GM19239 (cell line): ENCODE measurements at places on chromosomes 11 and 22.

DNA sequence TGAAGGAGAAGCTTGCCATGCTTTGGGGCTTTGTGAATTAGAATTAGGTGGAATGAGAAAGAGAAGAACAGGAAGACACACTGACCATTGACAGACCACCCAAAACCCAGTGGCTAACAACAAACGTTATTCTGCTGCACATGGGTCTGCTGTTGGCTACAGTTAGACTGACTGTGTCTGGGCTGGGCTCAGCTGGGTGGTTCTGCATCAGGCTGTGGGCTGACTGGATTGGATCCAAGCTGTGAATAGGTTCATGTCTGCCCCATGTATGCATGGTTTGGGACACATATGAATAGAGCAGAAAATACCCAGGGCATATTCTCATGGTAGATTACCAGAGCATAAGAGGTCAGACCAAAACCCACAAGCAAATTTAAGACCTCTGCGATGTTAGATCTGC lies 11.7 kb upstream of the LDLRAD3 start:
- DNase-seq: no peak

DNA sequence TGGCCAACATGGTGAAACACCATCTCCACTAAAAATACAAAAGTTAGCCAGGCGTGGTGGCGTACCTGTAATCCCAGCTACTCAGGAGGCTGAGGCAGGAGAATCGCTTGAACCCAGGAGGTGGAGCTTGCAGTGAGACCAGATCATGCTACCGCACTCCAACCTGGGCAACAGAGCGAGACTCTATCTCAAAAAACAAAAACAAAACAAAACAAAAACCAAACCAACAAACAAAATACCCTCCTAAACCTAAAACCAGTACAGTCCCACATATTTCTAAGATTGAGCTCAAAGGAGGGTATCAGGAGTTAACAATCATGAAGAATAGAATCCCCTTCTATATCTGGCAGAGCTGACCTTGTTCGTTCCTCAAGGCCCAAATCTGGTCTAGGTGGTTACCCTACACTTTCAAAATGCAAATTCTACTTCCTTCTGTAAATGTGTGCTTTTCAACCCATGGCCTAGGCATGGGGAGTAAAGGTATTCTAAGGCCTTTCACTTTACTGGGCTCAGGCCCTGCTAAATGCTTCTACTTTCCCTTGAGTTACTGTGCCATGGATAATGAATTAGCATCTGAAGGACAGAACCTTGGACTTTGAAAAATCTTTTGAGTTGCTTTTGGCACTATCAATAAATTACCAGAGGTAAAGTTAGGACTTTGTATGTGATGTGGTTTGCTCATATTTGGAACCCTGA lies 10.4 kb upstream of the PPP2R1B start:
- peak; percentile 56 for DNase-seq

DNA sequence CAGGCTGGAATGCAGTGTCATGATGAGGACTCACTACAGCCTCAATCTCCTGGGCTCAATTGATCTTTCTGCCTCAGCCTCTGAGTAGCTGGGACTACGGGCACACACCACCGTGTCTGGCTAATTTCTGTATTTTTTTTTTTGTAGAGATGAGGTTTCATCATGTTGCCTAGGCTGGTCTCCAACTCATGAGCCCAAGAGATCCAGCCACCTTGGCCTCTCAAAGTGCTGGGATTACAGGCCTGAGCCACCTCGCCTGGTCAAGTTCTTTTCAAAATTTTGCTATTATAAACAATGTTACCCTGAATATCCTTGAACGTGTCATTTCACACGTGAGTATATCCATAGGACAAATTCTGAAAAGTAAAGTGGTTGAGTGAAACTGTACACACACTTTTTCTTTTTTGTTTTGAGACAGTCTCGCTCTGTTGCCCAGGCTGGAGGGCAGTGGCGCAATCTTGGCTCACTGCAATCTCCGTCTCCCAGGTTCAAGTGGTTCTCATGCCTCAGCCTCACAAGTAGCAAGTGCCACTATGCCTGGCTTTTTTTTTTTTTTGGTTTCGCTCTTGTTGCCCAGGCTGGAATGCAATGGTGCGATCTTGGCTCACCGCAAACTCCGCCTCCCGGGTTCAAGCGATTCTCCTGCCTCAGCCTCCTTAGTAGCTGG lies 21.6 kb upstream of the EP300 start:
- no peak for DNase-seq

DNA sequence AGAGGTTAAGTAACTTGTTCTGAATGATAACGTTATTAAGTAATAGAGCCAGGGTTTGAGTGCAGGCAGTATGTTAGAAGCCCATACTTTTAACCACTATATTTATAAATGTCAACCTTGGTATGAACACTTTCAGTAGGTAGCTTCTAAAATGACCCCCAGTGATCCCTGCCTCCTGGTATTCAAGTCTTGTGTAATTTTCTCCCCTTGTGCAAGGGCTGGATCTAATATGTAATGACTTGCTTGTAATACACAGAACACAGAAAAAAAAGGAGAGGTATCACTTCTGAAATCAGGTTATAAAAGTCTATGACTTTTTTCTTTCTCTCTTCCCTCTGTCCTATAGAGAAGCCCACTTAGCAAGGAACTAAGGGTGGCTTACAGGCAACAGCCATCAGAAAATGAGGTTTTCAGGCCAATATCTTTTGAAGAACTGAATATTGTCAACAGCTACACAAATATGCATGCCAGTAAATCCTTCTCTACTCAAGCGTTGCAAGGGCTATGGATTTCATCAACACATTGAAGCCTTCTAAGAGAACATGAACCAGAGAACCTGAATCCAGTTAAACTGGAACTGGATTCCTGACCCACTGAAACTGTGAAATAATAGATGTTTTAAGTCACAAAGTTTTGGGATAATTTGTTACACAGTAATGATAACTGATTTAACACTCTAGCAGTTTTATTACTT lies 712.3 kb downstream of the METTL15 start:
- no peak for DNase-seq

GRCh38 chr11:72576243-72576595 lies 98.0 kb downstream of the PDE2A start:
- DNase-seq: no peak

DNA sequence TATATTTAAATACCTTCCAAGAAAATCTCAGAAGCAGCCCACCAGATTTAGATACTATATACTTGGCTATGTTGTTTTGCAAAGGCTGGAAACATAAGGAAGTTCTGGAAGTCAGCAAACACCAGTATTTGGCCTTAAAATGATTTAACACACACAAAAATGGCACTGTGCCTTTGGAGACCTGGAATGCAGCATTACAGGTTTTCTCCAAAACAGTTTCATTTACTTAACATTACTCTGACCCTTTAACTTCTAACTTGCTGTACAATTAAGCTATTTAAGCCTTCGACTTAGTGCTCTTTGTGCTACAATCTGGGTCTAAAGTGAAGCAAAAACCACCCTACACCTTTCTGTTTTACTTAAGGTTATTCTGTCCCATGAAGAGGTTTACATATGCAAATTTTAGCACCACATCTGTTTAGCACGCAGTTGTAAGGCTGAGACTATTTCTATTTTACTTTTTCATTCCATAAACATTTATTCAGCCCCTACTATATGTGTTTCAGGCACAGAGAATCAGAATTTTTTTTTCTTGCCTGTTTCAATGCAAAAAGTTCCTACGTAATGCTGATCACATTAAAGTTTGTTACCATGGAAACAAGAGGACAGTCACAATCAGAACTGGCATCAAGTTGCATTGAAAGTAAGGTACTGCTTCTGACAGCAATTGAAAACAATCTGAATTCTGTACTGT lies 70.3 kb downstream of the MAML2 start:
- no peak for DNase-seq

DNA sequence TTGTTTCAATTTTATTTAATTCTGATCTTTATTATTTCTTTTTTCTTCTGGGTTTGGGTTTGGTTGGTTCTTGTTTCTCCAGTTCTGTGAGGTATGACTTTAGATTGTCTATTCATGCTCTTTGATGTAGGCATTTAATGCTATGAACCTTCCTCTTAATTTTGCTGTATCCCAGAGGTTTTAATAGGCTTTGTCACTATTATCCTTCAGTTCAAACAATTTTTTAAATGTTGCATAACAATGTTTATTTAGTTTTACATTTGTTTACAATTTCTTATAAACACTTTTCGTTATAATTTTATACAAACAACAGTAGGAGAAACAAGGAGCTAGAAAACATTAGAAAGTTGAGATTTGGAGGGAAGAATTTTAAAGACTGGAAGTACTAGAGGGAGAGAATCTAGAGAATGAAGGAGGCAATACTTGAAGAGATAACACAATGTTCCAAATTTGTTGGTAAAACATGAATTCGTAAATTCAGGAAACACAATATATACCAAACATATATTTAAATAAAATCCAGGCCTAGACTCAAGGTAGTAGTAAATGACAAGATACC lies 96.2 kb upstream of the SERPIND1 start:
- DNase-seq: no peak

GRCh38 chr22:29380032-29380781 lies 8.2 kb downstream of the AP1B1 start:
- DNase-seq: no peak

DNA sequence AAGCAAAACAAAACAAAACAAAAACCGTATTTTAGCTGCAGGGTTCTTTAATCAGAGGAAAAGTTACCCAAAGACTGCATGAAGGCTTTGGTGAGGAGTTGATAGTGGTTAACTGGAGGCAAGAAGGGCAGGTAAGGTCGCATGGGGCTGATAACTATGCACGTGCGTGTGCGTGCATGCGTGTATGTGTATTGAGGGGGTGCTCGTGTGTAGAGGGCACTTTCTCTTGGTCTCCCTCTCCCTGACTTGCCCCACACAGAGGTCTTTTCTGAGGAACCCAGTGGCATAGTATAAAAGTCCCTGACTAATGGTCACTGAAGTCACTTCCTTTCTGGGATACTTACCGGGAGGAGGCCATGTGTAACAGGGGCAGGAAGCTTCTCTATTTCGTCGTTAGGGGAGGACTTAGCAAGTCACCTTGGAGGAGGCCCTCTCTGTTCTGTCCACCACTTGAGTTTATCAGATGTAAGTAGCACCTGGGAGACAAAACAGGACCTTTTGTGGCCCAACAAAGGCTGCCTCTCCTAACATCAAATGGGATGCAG lies 20.1 kb upstream of the FCHSD2 start:
- DNase-seq: no peak

- no peak for DNase-seq
Observed at GRCh38 chr11:109818290-109818689, 274.9 kb upstream of the ZC3H12C start.

- DNase-seq: no peak
Observed at GRCh38 chr22:46007848-46008261, 30.9 kb upstream of the WNT7B start.

DNA sequence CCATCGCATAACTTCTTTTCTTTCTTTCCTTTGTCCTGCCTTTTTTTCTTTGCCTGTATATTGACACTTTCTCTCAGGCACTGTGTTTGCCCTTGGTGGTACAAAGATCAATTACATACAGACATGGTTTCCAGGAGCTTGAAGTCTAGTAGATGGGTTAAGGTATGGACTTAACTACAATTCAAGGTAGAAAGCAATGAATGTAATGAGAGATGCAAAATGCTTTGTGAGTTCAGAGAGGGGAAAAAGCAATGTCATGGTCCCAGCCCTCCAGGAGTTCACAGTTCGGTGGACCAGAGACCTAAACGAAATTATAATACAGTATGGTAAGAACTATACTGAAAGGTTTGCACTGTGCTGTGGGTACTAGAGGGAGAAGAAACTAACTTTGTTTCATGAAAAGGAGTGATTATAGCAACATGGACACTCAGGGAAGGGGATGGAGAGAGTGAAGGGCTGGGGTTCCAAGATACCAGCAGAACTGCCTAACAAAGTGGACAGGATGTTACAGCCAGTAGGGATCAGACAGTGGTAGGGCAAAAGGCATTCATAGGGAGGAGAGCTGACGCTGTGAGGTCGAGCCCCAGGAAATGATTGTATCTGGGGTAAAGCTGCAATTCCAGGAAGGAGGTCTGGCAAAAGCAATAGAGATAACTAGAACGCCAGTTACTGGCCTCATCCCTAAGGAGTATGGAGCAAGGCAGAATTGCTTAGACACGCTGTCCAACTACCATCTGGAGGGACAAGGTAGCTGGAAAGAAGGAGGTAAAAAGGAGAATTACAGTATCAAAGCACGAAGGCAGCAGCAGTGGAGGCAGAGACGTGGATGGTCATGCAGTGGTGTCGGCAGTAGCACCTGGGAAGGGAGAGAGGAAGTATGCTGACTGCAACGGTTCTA lies 158.3 kb upstream of the MTMR2 start:
- no peak for DNase-seq

DNA sequence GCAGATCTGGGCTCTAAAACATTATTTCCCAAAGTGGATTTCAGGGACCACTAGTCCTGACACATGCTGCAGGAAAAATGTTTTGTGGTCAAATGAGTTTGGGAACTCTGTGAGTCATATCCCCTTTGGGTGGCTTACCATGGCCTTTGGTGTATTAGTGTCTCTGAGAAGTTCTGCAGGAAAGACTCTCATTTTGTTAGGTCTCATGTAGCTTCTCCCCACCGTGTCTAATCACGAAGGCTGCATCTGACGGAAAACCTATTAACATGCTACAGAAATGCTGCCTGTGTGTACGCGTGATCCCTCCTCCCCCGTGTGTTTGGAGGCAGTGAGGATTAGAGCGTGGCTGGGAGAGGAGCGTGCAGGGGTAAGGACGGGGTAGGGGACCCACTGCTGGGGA lies 191.7 kb downstream of the ST3GAL4 start:
- DNase-seq: no peak

- DNase-seq: no peak
Observed at GRCh38 chr11:18536209-18536608, 9.5 kb upstream of the TSG101 start.

- peak; percentile 67 for DNase-seq
Observed at GRCh38 chr11:2428322-2428795, 16.0 kb downstream of the TRPM5 start.

GRCh38 chr11:4466871-4467442 lies 15.5 kb upstream of the OR52K1 start:
- DNase-seq: no peak

DNA sequence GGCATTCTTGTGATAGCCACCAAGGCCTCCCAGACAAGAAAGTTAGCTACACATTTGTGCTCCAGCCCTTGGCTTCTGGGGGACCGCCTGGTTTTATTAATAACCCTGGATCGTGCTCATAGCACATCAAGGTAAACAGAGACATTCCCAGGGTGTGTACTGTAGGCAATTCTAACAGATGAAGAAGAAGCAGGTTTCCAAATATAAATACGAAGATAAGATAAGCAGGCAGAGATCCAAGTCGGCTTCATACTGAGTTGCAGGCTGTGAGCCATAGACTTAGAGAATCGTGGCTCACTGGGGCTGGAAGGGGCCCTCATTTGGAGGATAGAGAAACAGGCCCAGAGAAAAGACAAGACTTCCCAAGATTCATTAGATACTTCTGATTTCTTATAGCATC lies 131.4 kb downstream of the TENM4 start:
- DNase-seq: no peak

- no peak for DNase-seq
Observed at GRCh38 chr11:10160350-10160749, 133.7 kb downstream of the SBF2 start.

GRCh38 chr11:32226480-32226879 lies 135.6 kb downstream of the RCN1 start:
- DNase-seq: no peak

DNA sequence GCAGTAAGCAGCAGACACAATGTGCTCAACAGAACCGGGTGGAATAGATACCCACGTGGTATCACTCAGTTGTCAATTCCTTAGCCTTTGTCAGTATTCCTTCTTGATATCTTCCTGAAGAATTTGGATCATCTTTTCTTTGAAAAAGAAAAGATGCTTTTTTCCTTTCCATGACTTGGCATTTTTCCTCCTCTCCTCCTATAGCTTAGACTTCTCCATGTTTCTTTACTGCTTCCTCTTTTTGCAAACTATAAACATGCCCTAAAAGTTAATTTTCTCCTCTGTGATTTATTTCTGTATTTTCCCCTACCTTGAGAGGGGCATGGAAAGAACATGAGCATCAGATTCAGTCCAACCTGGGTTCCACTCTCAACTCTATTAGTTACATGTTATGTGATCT lies 11.7 kb downstream of the CBLIF start:
- no peak for DNase-seq
